ENCODE measurements at places on chromosomes 1 and 21.

DNA sequence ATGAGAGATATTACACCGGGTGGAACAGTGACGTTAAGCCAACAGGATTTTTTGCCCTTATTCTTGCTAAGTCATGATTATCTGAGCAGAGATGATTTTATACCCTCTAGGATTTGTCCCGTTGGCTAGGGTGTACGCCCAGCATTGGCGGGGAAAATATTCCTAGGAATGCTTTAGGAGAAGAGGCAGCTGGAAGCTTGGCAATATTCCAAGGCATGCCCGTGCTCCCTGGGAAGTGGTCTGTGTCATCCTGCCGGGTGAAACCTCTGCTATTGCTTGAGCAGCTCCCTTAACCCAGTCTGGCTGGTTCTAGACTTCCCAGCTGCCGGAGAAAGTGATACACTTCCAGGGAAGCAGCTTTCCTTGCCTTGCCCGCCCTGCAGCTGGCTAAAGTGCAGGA, 16.2 kb downstream of the CHRNB2 start:
- no peak for DNase-seq

DNA sequence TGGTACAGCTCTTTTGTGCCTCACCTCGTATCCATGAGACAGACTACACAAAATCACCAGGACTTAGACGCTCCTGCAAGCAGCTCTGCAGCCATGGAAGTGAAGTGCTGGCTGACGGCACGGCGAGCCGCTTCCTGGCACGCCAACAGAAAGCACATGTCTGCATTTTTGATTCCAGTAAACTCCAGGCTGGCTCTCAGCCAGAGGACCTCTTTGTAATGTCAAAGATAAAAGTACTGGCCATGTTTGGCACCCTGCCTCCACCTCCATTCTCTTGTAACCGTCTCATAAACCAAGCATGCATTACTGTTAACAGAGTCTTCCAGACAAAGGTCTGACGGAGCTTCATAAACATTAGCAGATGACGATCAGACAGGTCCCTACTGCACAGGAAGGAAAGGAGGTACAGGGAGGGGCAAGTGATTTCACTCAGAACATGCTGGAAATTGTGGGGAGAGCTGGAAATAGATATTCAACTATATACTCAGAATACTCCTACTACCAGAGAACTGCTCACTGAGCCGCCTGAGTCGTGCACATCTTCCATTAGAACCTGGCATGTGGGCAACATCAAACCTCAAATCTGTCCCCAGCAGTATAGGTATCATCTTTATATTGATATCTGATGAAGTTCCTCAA, 632.0 kb downstream of the SMYD3 start:
- DNase-seq = peak; percentile 99

GRCh38 chr1:207876131-207876530, 34.8 kb downstream of the CD34 start:
- DNase-seq = no peak

GRCh38 chr1:216535059-216535458, 111.8 kb upstream of the USH2A start:
- DNase-seq = no peak

DNA sequence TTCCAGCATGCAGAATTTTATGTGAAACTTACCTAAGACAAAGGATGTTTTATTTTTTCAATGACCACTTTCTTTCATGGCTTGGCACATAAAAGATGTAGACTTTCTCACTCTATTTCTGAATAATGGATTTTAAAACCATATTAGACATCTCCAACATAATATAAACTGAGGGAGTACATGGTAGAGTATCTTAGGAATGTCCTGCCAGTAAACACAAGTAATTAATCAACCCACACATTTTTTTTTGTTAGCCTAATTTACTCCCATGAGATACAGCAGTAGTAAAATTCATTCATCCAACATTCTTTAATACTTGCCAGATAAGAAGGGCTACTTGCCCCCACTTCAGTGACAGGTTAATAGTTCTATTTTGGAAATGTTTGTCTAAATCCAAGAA, 235.4 kb upstream of the ADAMTS5 start:
- DNase-seq = peak; percentile 7

DNA sequence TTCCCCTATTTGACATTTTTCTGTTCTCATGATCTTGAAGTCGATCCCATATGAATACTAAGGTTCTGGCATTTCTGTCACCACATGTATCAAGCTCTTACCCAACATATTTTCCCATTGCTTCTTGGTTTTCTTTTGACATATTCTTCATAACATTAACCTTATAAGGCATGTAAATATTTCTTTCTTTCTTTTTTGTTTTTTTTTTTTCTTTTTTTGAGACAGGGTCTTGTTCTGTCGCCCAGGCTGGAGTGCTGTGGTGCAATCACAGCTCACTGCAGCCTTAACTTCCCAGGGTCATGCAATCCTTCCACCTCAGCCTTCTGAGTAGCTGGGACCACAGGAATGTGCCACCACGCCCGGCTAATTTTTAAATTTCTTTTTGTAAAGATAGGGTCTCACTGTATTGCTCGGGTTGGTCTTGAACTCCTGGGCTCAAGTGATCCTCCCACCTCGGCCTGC, 33.1 kb upstream of the ERRFI1 start:
- DNase-seq = peak; percentile 52

- peak; percentile 56 for DNase-seq
Observed at GRCh38 chr1:192809307-192810252, 741 bp downstream of the RGS2 start.

- no peak for DNase-seq
Observed at GRCh38 chr1:244860078-244860477, 4.3 kb downstream of the HNRNPU start.

GRCh38 chr1:33181921-33182341, at the start of gene TRIM62:
Gene TRIM62 (minus strand): TSS chr1:33182043. CDS start chr1:33181432, 611 bp downstream.
- peak; percentile 87 for DNase-seq

GRCh38 chr21:41251961-41252642, 64.5 kb upstream of the FAM3B start:
- DNase-seq = peak; percentile 55

GRCh38 chr1:51235673-51236530, at the start of gene RNF11:
Gene RNF11 (plus strand): TSS chr1:51236273. CDS start chr1:51236757, 484 bp downstream.
- peak; percentile 90 for DNase-seq

DNA sequence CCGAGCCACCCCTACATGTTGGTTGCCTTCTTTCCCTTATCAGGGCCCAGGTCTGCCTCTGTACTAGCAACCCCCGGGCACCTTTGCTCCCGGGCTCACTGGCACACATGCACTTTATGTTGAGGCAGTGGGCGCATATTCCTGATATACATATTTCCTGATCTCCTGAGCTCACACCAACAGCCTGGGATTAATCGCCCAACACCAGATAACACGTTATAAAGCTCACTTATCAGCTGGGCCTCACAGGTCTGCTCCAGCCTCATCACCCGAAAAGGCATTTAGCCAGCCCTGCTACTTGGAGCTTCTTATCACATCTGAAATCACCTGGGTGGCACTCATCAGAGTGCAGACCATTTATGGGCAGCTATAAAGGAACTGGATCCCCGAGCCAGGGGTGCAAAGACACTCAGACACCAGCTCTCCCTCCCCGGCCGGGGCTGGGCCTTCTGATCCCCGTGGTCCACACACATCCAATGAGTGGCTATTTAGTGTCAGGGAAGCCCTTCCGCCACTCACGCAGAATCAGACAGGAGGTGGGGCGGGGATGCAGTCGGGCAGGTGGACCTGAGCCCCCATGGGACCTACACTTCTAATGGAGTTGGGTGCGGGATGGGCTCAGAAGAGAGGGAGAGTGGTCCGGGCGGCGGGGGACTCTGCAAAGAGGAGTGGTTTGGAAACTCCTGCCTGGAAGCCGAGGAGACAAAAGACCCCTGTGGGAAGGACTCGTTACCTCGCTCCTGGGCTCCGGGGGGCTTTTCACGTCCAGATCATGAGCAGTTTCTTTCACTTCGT, 21.6 kb downstream of the RIPK4 start:
- DNase-seq = no peak

DNA sequence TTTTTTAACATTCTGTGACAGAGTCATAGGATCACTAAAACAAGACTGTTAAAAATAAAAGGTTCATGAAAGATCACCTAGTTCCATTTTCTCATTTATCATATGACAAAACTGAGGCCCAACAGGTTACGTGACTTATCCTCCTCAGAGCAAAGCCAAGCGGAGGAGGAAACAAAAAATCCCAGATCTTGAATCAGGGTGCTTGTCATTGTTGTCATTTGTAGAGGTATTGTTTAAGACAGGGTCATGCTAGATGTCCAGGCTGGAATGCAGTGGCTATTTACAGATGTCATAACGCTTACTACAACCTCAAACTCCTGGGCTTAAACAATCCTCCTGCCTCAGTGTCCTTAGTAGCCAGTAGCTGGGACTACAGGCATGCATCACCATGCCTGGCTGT, 293.2 kb downstream of the DSCAM start:
- DNase-seq = no peak

- peak; percentile 93 for DNase-seq
Observed at GRCh38 chr1:26907071-26907917, 6.5 kb downstream of the NR0B2 start.

DNA sequence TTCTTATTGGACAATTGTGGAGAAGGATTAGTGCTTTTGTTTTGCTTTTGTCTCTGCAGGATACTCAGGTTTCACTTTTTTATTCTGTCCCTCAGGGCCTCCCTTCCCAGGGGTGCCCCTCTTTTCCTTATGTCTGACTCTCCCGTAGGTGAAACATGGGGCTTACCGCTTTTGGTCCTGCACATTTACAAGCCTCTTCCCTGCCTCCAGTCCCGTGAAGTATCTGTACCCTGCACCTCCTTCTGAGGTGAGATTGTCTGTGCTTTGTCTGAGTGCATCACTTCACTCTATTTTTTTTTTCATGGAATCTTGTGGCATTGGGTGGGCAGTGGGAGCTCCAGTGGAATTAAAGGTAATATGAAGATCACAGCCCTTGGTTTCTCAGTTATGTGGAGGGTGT, 758.1 kb upstream of the TPTE start:
- no peak for DNase-seq

DNA sequence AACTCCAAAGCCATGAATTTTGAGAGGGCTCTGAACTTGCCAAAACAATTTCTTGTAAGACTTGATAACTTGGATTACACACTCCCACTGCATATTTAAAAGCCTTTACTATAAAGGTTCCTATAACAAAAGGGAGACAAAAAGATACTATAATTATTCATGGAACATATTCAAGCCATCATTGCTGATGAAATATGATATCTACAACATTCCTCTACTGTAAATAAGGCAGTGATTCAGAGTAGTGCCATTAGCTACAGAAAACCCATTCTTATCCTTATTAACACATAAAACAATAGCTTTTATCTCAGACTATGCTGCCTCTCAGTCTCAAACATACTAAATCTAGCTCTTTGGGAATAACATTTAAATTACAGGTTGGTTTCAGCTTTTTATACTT, 675.5 kb upstream of the CXADR start:
- peak; percentile 5 for DNase-seq

GRCh38 chr1:186214791-186215190, 160.3 kb downstream of the TPR start:
- no peak for DNase-seq

- DNase-seq = no peak
Observed at GRCh38 chr1:21775550-21775914, 7.4 kb downstream of the USP48 start.

DNA sequence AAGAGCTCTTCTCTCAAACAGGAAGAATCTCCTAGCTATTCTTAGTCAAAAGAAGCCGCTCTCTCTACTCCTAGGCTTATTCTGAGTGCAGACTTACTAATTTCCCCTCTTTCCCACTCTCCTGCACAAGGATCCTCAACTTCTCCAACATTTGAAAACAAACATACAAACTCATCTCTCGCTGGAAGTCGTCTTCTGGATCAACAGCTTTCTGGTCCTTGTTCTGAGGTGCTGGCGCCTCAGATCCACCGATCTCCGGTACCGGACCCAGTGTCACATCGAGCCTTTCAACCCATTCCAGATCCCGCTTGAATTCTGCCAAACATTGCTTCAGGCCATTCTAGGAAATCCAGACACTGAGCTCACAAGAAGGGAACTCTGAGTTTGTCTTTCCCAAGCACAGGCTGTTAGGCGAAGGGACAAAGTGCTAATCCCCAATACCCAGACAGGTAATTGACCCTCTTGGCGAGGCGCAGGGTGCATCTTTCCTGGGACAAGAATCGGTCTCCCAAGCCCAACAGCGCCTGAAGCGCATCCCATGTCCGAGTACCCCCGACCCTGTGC, 696 bp downstream of the EBNA1BP2 start:
- no peak for DNase-seq

GRCh38 chr1:241899210-241899609, 51.2 kb downstream of the EXO1 start:
- no peak for DNase-seq

DNA sequence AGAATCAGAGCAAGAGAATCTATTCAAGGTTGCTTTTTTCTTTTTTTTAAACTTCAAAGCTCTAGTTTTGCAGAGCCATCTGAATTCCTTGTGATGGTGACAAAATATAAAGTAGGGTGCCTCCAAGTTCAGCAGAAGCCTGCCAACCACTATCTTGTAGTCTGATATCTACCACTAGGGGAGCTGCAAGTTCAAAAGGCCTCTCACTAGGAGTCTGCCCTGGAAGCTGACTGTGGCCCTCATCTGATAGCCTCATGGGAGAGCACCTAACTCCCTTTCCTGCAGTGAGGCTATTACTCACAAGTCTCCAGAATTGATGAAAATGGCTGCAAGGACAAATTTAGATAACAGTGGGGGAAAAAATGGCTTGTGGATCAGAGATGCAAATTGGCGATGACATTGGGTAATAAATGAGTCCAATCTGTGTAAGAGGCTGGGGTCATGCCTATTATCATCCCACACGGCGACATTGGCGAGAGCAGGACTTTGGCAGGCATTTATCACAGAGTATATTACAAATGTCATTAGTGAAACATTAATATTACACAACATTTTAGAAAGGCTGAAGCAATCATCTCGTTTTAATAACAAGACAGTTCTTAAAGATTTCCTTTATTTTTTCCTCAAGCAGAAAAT, 10.7 kb upstream of the ZP4 start:
- peak; percentile 36 for DNase-seq

DNA sequence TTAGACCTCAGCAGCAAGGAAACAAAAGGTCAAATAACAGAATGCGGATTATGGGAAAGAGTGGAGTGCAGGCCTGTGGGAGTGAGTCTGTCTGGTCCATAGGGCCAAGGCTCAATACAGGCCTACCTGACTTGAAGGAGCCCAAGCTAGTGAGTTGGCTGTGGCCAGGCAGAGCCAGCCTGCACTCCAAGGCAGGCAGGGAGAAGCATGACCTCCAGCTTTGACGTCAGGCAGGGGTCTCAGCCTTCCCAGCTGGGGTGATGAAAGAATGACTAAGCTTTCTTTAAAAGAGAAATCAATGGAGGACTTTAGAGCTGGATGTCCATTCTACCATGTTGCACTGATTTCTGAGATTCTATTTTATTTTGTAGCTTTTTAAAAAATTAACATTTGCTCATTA, 62.8 kb downstream of the RHOU start:
- no peak for DNase-seq

DNA sequence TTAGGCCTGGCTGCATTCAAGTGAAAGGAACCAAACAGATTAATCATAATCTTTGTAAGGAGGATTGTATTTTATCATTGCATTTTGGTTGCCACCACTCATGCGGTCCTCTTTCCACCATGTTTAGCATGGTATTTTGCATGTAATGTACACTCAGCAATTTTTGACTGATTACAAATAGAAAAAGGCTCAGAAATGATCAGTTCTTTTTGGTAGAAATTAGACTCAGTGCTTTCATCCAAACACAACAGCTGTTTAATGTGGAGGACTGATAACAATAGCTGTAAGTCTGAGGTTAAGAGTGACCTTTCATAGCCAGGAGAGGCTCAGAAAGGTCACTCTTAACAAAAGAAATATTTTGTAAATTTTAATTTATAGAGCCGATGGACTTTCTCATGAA, 25.3 kb upstream of the DPH5 start:
- DNase-seq = no peak

All from EL (cell line).